ENCODE measurements at places on chromosomes 2 and 18.

DNA sequence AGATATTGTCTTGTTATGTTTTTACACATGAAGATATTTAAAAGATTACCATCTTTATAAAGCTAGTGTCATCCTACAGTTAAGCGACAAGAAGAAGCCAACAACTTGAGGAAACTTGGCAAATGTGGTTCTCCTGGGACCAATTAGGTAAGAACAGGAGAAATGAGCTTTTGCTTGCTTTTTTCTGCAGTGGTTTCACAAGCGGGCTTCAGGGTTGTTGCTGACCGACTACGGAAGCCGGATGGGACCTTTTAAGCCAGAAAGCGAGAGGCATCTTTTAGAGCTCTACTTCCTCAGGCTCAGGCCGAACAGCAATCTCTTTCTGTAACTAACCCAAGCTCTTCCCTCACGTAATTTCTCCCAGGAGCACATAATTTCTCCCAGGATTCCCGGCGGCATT lies 256.5 kb downstream of the CNTNAP5 start:
- no peak for DNase-seq
- H3K4me3 ChIP-seq, result no peak overlapping the region
- no peaks in the 10 kb centered on the region for H3K27me3 ChIP-seq
- no peaks in the 10 kb centered on the region for H3K36me3 ChIP-seq
- H3K4me1 ChIP-seq, result no peaks in the 10 kb centered on the region
- no peak overlapping the region for H3K27ac ChIP-seq

DNA sequence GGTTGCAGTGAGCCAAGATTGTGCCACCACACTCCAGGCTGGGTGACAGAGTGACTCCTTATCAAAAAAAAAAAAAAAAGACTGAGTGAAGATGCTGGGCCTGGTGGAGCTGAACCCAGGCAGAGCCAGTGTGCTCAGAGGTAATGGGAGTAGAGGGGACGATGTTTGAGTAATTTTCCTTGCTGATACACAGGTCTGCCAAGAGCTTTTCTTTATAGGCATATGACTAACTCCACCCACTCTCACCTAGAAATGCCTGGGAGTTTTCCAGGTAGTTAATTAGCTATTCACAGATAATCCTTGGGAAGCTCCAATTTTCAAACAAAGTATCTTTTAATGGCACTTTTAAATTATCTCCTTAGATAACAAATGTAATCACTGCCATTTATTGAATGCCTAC lies 33.4 kb upstream of the ACSL3 start:
- no peak overlapping the region for H3K27ac ChIP-seq
- H3K36me3 ChIP-seq, result no peaks in the 10 kb centered on the region
- no peak overlapping the region for H3K4me3 ChIP-seq
- H3K4me1 ChIP-seq, result no peaks in the 10 kb centered on the region
- DNase-seq, result no peak

DNA sequence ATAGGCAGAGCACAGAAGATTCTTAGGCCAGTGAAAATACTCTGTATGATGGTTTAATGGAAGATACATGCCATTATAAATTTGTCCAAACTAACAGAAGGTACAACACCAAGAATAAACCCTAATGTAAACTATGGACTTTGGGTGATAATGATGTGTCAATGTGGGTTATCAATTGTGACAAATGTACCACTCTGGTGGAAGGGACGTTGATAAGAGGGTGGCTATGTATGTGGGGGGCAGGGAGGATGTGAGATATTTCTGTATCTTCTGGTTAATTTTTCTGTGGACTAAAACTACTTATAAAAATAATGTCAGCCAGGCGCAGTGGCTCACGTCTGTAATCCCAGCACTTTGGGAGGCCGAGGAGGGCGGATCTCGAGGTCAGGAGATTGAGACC lies 86.2 kb downstream of the HNRNPLL start:
- no peak overlapping the region for H3K4me3 ChIP-seq
- no peak for DNase-seq
- no peaks in the 10 kb centered on the region for H3K36me3 ChIP-seq
- H3K4me1 ChIP-seq, result no peaks in the 10 kb centered on the region
- no peaks in the 10 kb centered on the region for H3K27me3 ChIP-seq

GRCh38 chr2:29233428-29233827 lies 118.2 kb downstream of the CLIP4 start:
- H3K4me3 ChIP-seq, result no peak overlapping the region
- no peaks in the 10 kb centered on the region for H3K4me1 ChIP-seq
- H3K27me3 ChIP-seq, result peaks cover 4% of the 10 kb centered on the region
- DNase-seq, result no peak

GRCh38 chr2:237097911-237098702 lies 12.4 kb downstream of the COPS8 start:
- no peaks in the 10 kb centered on the region for H3K4me1 ChIP-seq
- DNase-seq, result no peak
- H3K36me3 ChIP-seq, result peaks cover 83% of the 10 kb centered on the region

GRCh38 chr2:98875081-98875728 lies 60.8 kb downstream of the CRACDL start:
- no peaks in the 10 kb centered on the region for H3K36me3 ChIP-seq
- peaks cover 4% of the 10 kb centered on the region for H3K4me1 ChIP-seq
- H3K27ac ChIP-seq, result no peak overlapping the region
- no peak overlapping the region for H3K4me3 ChIP-seq
- no peaks in the 10 kb centered on the region for H3K27me3 ChIP-seq

- H3K4me3 ChIP-seq, result no peak overlapping the region
- H3K36me3 ChIP-seq, result no peaks in the 10 kb centered on the region
- H3K4me1 ChIP-seq, result no peaks in the 10 kb centered on the region
- DNase-seq, result no peak
- H3K27me3 ChIP-seq, result no peaks in the 10 kb centered on the region
Observed at GRCh38 chr18:44458777-44459176, 221.9 kb upstream of the SETBP1 start.

GRCh38 chr2:203498161-203498560 lies 36.9 kb downstream of the RAPH1 start:
- no peak for DNase-seq
- H3K27ac ChIP-seq, result no peak overlapping the region
- H3K4me3 ChIP-seq, result no peak overlapping the region
- H3K36me3 ChIP-seq, result peaks cover 5% of the 10 kb centered on the region
- H3K27me3 ChIP-seq, result no peaks in the 10 kb centered on the region

DNA sequence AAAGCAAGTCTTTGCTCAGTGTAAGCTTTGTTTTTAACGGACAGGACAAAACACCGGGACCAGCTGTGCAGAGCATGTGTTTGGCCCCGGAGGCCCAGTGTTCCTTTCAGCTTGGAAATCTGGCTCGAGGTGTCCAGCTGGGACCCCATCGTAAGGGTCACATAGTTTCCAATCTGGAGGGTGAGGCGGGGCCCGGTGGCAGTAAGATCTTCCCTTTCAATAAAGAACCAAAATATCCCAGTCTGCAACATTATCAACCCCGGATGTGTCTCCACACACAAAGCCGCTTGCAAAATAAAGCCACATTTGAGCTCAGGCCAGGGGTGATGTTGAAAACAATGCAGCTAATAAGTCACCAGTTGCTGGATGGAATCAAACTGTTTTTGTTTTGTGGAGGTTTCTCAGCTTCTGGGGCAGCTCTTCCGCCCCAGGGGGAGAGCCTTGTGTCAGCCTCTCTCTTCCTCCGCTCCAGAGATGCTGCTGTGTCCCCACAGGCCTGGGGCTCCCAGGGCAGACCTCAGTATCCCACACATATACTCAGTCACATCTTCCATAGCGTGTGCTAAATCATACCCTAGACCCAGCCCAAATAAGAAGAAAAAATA lies 138.6 kb upstream of the GLI2 start:
- no peaks in the 10 kb centered on the region for H3K36me3 ChIP-seq
- H3K27me3 ChIP-seq, result no peaks in the 10 kb centered on the region
- peak; percentile 62 for DNase-seq
- H3K4me1 ChIP-seq, result peaks cover 10% of the 10 kb centered on the region
